ENCODE measurements at places on chromosomes 5 and 9.

GRCh38 chr5:37554938-37555337 lies 175.8 kb downstream of the WDR70 start:
- no peak for DNase-seq

- no peak for DNase-seq
These were observed 246.6 kb downstream of the HSPA4 start for GRCh38 chr5:133298447-133298846.

DNA sequence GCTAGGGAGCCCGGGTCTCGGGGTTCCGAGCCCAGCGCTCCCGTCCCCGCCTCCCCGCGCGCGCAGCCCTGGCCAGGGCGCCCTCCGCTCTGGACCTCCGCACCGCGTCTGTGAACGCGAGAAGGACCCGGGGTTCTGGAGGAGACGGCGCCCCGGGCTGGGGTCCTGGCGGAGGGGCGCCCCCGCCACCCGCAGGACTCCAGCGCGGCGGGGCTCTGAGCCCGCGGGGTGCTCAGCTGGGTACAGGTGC lies 431 bp downstream of the TMOD1 start:
- DNase-seq: no peak

- DNase-seq: no peak
These were observed 5.4 kb downstream of the RAD17 start for GRCh38 chr5:69374911-69375446.

GRCh38 chr9:128365525-128365924 lies 5.6 kb upstream of the URM1 start:
- DNase-seq: no peak

GRCh38 chr9:17134396-17135294 lies at the start of gene CNTLN:
CNTLN (plus strand) TSS chr9:17135040; CDS start chr9:17135066, 26 bp downstream.
- DNase-seq: peak; percentile 81

DNA sequence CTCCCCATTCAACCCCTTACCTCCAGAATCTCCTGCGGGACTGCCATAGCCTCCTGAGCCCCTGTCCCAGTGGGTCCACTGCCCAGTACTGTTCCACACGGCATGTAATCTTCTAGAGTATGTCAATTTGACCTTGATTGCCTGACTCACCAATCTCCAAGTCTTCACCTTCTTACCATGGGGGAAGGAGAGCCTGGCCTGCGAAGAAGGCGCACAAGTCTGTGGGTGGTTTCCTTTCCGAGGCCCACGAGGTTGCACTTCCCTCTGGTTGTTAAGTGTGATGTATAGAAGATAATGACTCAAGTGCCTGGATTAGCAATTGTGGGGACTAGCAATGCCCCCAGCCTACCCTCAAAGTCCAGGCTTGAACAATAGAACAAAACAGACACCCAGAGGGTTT lies 8.1 kb upstream of the TENT4A start:
- peak; percentile 38 for DNase-seq

GRCh38 chr5:148858547-148858946 lies 32.1 kb downstream of the ADRB2 start:
- DNase-seq: no peak

DNA sequence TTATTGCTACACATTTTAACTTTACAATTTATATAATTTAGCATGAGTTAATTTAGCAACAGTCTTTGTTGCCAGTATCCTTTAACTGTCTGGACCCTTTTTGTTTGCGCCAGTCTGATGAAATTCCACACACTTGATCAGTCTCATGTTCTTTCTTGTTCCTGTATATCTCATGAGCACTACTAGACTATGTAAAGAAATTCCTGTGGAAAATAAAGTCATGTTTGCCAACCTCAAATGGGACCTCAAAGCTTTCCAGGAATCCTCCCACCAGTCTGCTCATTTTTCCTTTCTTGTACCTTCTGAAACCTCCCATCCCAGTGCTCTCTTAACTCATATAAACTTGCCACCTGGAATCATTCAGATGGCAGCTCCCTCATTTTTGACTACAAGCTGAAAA lies 8.0 kb downstream of the DMXL1 start:
- peak; percentile 26 for DNase-seq

DNA sequence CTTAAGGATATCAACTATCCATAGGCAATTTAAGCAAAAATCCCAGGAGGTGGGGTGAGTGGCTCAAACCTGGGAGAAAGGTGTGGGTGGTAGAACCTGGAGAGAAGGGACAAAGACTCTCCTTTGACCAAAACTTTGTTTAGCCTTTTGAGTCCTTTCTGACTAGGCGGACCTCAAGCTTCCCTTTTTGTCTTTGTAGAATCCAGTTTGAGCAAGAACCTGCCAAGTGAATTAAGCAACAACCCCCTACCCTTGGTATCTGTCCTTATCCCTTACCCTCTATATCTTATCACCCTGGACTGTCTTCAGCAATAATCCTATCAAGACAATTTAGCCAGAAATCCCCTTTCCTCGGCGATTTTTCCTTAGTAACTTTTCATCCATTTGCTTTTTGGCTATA lies 53.5 kb upstream of the SLC28A3 start:
- DNase-seq: no peak

DNA sequence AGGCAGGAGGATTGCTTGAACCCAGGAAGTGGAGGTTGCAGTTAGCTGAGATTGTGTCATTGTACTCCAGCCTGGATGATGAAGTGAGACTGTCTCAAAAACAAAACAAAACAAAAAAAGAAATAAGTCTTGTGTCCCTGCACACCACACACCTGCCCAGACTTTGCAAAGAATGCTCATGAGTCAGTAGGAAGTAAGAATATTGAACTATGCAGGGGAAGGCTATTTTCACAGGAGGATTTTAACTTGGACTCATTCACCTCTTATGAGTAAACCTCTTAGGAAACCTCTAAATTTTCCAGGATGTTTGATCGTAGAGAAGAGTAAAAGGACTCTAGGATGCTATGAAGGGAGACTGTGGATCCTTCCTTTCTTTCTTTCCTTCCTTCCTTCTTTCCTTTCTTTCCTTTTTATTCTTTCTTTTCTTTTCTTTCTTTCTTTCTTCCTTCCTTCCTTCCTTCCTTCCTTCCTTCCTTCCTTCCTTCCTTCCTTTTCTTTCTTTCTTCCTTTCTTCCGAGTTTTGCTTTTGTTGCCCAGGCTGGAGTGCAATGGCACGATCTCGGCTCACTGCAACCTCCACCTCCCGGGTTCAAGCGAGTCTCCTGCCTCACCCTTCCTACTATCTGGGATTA lies 96.7 kb upstream of the CLINT1 start:
- DNase-seq: no peak

- DNase-seq: no peak
These were observed 108.1 kb upstream of the MVB12B start for GRCh38 chr9:126218359-126219125.

DNA sequence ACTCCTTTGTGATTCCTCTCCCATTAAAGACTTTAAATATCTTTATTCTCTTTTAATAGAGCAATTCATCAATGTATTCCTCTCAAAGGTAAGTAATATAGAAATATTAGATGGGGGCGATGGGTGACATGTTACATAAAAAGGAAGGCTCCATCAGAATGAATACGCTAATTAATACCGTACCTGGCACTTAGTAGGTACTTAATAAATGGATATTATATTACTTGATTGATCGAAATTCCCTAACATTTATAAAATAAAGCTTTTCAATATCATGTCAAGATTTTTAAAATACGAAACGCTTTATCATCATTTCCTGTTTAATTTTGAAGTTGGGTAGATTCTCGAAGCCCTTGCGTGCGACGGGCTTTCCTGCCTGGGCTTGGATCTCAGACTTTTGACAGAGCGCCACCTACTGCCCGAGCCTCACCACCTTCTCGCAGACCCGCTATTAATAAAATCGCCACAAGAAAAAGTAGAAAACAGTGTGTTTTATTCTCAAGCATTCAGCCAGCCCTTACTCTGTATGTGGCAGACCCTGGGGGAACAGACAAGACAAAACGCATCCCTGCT lies 99.4 kb downstream of the C5orf15 start:
- peak; percentile 79 for DNase-seq

DNA sequence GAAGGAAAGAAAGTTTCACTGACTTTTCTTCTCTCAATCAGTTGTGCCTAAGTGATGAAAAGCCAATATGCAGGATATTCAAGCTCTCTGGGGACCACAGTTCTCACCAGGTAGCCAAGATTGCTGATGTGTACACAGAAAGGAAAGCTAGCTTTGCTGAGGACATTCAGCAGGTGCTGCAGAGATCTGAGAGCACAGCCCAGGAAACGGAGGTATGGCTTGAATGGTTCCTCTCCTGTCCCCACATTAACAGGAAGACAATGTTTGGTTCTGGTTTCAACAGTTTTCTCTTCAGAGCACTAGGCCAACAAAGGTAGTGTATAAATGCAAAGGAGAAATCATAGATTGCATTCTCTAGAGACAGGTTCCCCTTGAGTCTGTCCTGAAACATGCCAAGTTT lies 69.6 kb downstream of the PTPDC1 start:
- no peak for DNase-seq

DNA sequence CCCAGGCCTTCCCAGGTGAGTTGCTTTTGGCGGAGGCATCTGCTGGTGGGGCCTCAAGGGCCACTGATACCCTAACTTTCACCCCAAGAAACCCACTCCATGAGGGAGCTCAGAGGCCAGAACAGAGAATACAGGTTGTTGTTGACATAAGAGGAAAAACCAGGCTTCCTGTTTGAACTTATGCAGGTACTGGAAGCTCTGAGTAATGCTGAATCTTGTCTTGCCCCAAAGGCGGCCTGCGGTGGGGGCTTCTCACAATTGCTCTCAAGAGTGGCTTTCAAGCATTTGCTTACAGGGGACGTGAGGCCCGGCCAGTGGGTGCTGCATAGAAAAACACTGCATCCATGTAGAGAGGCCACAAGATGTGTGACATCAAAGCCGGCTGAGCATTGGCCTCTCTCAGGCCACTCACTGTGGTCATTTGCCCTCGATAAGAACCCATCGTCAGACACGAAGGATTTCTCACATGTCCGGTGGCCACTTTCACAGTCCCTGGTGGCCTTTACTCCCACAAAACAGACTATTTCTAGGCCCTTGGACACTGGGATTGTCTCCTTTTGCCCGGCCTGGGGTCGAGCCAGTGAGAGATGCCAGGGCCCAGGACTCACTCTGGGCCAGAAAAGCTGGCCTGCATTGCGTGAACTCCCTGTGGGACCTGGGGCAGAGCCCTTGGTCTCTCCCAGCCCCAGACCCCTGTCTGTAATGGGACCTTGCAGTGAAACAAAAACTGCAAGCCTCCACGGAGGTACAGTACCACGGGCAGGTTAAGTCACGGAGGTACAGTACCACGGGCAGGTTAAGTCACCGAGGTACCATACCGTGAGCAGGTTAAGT lies 34.5 kb upstream of the TCF7 start:
- DNase-seq: no peak

DNA sequence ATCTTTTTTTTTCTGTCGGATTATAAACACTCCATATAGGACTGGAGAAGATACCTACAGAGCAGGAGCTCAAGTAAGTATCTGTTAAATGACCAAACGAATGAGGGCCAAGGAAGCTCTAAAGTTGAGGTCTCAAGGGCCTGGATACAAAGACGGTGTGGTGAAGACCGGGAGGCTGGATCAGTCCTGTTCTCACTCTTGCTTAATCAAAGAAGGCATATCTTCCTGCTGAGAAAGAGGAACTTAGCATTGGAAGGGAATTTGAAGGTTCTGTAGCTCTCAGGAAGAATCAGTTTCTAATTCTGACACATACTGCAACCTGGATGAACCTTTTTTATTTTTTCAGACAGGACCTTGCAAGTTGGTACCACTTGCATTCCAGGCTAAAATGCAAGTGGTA lies 28.3 kb upstream of the PAX5 start:
- no peak for DNase-seq

GRCh38 chr5:15966651-15967050 lies 212.9 kb downstream of the MARCHF11 start:
- peak; percentile 43 for DNase-seq

DNA sequence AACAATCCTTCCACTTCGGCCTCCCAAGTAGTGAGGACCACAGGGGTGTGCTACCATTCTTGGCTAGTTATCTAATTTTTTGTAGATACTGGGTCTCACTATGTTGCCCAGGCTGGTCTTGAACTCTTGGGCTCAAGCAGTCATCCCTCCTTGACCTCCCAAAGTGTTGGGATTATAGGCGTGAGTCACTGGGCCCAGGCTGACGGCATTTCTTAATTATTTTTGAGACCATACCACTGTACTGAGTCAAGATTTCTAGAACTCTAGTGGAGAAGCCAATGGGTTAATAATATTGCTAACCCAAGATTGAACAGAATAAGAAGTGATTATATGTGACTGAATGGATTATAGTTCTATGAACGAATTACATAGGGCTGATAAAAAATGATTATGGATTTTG lies 66.7 kb downstream of the TARS1 start:
- peak; percentile 40 for DNase-seq
